Kidney (tissue), 22 donors: ENCODE measurements at places on chromosomes 5 and 9. TPM values are rescaled to one million over a fixed set of nuclear protein-coding genes. Genes with fewer than 3 reads are reported as not detected.

The SPATA9 gene
- total RNA-seq: 1.0 TPM

The OLFM1 gene
- total RNA-seq: 33.7 TPM

The GPR21 gene
- total RNA-seq: 4.1 TPM

The MRPS30 gene
- 48.0 TPM for total RNA-seq

The FAM78A gene
- 6.1 TPM for total RNA-seq

The GARIN3 gene
- not detected for total RNA-seq

The IRX2 gene
- 44.2 TPM for total RNA-seq

The RHOBTB3 gene
- total RNA-seq: 54.5 TPM

The SHROOM1 gene
- total RNA-seq: 13.4 TPM

The TRIM7 gene
- total RNA-seq: 6.3 TPM

The RACK1 gene
- total RNA-seq: 1,240 TPM

The FRMD3 gene
- 11.0 TPM for total RNA-seq

The LHX2 gene
- not detected for total RNA-seq

The SPINK4 gene
- total RNA-seq: not detected

The STKLD1 gene
- total RNA-seq: 1.9 TPM

The TNFSF8 gene
- 5.0 TPM for total RNA-seq

The ASTN2 gene
- total RNA-seq: 11.5 TPM

The SLC6A3 gene
- 0.54 TPM for total RNA-seq

The LEAP2 gene
- total RNA-seq: 1.5 TPM

The PCDHGA1 gene
- 0.69 TPM for total RNA-seq

The SH2D3C gene
- total RNA-seq: 27.7 TPM

The KCNMB1 gene
- total RNA-seq: 4.5 TPM
